ENCODE measurements at places on chromosomes 2 and 18.

DNA sequence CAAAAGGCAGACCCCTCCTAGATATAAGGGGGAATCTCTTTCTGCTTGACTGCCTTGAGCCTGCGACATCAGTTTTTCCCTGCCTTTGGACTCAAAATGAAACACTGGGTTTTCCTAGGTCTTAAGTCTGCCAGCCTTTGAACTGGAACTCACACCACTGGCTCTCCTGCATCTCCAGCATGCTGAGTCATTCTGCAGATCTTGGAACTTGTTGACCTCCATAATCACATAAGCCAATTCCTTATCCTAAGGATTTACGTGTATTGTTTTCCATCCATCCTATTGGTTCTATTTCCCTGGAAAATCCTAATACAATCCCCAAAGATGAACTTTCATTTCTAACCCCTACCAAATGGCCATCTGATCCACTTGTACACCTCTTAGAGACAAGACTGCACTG lies 88.0 kb downstream of the AFF3 start:
- DNase-seq = no peak

- DNase-seq = no peak
Measured at GRCh38 chr2:26709323-26710110, 17.0 kb downstream of the KCNK3 start.

GRCh38 chr2:54456612-54457322 lies 640 bp downstream of the SPTBN1 start:
- DNase-seq = peak; percentile 73

- peak; percentile 16 for DNase-seq
Measured at GRCh38 chr18:6207116-6207515, 207.6 kb downstream of the L3MBTL4 start.

DNA sequence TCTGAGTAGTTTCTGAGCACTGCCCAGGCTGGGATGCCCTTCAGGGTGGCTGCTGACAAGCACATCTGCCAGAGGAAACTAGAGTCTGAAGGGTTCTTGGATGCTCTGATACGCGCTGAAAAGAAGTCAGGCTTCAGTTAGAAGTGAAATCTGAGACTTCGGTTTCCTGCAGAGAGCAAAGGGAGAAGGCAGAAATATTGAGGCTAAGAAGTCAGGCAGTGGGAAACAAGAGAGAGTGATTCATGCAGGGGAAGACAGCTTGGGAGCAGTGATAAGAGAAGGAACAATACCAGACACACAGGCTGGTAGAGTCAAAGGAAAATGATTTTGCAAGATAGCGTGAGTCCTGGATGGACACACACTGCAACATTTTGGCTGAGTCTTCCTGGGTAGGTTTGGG lies 51.0 kb upstream of the BOD1L2 start:
- DNase-seq = peak; percentile 65

DNA sequence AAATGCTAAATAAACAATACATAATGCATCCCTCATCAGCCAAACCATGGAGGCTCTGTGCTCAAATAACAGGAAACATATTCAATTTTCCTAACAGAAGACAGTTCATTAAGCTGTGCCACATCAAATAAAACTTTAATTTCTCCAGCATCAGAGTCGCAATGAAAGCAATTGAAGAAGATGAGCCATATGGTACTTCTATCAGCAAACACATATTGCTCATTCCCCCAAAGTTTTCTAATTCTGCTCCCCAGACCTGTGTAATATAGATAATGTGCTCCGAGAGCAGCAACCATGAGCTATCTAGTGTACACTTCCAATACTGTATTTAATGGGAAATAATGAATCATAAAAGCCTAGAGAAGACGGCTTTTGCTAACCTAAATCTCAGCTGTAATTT lies 263.2 kb downstream of the MEIS1 start:
- DNase-seq = peak; percentile 63

- DNase-seq = no peak
Measured at GRCh38 chr2:108263401-108263800, 23.6 kb downstream of the SULT1C3 start.

GRCh38 chr18:76765649-76766048 lies 56.7 kb upstream of the ZNF236 start:
- DNase-seq = peak; percentile 46

DNA sequence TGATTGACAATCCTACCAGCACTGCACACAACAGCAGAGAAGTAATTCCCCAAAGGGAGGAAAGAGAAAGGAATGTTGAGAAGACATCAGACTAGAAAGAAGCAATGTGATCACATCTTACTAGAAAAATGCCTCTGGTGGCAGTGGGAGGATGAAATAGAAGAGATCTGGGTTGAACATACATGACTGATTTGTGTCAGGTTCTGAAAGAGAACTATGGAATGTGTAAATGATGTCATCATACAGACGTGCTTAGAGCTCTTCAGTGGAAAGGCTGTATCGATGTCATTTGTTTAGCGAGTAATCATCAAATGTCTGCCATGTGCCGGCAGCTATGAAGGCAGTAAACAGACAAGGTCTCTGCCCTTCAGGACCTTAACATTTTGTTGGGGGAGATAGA lies 24.9 kb downstream of the GORASP2 start:
- no peak for DNase-seq

DNA sequence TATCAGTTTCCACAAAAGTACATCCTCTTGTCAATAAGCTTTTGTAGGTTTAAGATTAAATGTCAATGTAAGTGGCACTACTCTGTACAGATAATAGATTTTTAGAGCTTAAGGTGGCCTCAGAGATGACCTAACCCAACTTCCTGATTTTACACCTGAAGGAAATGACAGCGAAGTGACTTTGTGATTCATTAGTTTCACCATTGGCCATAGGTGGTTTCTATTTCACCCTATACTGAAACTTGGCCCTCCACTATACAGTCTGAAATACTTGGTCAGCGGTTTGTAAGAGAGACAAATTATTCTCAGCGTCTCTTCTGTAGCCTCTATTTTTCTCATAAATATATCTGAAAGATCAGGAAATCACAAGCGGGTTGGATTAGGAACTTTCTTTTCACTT lies 330.4 kb upstream of the FAM98A start:
- no peak for DNase-seq
